ENCODE measurements at places on chromosomes 7 and 10.
A peak's percentile ranks its signal among the peaks of the same experiment; 100 is the strongest.

DNA sequence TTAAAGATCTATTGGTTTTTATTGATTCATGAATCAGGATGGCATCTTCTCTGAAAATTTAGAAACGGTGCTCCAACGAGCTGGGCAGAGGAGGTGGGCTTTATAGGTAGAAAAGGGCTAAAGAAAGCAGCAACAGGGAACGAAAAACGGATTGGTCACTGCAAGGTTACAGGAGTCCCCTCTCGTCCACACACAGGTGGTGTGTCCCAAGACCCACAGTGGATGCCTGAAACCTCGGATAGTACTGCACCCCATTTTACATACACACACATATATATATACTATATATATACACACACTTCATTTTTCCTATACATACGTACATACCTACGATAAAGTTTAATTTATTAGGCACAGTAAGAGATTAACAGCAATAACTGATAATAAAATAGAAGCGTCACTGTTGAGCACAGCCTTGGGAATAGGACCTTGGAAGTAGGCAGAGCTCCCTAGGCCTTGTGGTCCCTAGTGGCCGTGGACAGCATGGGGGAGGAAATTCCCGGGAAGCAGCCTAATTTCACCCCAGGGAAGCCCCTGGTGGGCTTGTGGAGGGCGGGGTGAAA is 737 bp upstream of the NUB1 start:
- no peak for DNase-seq

- no peak for DNase-seq
Observed at GRCh38 chr10:84264611-84265141, 19.8 kb downstream of the RGR start.

GRCh38 chr10:120453319-120453718 is 3.7 kb upstream of the PLPP4 start:
- no peak for DNase-seq

- peak; percentile 74 for DNase-seq
Observed at GRCh38 chr10:11147722-11148121, 130.1 kb downstream of the CELF2 start.

GRCh38 chr7:104536956-104537355 is 208.6 kb downstream of the LHFPL3 start:
- DNase-seq = no peak

DNA sequence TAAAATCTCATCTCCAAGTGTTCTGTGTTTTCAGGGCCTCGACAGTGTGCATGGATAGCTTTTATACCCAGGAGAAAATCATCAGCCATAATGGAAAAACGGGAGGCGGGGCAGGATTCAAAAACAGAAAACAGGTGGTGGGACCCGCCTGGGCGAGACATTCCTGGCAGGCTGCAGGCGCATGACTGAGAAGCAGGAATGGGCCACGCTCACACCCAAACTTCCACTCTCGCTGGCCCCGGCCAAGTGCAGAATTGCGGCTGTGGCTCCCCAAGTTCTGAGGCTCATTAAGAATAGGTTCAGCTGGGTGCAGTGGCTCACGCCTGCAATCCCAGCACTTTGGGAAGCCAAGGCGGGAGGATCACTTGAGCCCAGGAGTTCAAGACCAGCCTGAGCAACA is 60.6 kb downstream of the C10orf143 start:
- no peak for DNase-seq

DNA sequence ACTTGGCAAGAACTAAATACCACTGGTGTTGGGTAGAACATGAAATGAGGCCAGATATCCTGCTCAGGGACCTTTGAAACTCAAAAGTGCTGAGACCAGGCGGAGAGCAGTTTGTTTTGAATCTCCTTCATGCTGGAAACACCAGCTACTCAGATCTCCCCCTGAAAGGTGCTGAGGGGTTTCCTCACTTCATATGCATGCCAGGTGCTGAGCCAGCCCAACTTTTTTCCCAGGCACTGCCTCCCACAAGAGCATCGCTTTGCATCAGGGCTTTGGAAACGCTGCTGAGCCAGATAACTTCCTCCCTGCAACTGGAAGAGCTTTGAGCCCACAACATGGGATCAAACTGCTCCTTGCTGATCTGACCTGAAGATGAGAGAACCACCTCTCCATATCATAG is 13.7 kb downstream of the NPTX2 start:
- DNase-seq = no peak

- no peak for DNase-seq
Observed at GRCh38 chr10:32408690-32409089, 37.2 kb upstream of the CCDC7 start.

DNA sequence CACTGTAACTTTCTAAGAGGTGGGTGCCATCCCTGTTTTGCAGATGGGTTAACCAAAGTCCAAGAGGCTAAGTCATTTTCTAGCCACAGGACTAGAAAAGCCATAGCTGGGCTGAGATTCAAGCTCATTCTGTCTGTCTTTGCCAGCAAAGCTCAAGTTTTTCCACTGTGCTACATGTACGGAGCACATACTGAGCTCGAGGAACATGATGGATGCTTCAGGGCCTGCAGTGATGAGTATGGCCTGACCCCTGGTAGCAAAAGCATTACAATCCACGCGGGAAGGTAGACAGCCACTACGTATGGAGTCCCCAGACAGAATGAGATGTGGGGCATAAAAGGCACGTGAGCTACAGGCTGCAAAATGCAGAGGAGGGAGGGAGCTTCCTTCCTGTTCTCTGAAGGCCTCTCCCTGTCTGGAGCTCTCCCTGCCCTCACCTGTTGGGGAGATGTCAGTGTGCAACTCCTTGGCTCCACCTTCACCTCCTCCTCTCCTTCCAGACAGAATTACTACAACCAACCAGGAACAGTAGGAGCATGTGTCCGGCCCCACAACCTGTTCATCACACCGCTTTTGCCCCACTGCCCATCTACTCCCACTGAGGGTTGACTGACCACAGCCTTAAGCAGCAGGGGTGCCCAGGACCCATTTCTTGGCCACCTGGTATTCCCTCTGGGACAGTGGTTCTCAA is 16.4 kb downstream of the ITPRIP start:
- no peak for DNase-seq

GRCh38 chr7:99196536-99197258 is 11.2 kb downstream of the KPNA7 start:
- DNase-seq = no peak

GRCh38 chr7:23454881-23455526 is 15.3 kb downstream of the IGF2BP3 start:
- no peak for DNase-seq

GRCh38 chr7:22934473-22935065 is 79.4 kb downstream of the HYCC1 start:
- no peak for DNase-seq

DNA sequence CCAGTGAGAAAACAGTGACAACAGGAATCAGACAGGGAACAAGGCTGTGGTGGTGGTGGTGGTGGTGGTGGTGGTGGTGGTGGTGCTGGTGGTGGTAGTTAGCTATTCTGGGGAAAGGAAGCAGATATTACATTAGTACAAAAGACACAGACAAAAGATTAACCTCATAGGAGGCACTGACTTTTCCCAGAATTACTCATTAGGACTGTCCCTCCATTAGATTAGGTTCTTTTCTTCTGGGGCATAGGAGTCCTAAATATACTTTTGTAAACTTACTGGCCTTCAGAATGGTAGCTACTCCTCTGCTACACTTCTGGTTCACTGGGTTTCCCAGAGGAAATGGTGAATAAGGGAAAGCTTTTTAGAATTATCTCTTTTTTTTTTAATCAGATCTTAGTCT is 156.6 kb upstream of the SEMA3D start:
- DNase-seq = no peak

GRCh38 chr7:11424006-11424405 is 408.0 kb downstream of the THSD7A start:
- DNase-seq = no peak

GRCh38 chr7:91355695-91356435 is 91.6 kb downstream of the FZD1 start:
- no peak for DNase-seq

GRCh38 chr10:84685047-84685660 is 356.8 kb downstream of the CCSER2 start:
- no peak for DNase-seq

DNA sequence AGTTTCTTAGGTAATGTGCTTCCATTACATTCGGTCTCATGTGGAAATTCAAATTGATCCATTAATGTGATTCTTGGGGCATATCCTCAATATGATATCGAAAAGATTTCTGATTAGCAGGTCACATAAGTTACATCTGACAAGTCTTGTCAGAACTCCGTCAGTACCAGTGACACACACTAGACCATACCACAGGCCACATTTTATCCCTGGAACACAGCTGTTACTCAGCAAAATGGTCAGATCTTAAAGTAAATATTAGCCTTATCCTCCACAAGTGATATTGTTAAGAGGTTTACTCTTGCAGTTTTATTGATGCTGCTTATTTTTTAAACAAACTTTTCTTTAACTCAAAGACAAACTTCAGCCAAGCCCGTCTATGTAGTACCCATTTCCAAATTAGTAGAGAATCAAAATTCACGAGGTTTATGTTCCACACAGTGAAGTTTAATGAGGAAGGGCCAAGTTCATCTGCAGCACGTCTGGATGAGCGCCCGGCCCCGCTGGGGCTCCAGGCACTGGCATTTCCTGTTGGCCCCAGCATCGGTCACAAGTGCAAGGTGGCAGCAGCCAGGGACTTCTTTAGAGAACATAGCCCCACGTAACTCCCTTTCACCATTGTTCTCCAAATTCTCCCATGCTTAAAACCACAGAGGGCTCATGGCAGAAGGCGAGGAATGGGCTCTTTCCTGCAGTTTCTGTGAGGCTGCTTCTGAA is 132.2 kb downstream of the VIPR2 start:
- DNase-seq = no peak

DNA sequence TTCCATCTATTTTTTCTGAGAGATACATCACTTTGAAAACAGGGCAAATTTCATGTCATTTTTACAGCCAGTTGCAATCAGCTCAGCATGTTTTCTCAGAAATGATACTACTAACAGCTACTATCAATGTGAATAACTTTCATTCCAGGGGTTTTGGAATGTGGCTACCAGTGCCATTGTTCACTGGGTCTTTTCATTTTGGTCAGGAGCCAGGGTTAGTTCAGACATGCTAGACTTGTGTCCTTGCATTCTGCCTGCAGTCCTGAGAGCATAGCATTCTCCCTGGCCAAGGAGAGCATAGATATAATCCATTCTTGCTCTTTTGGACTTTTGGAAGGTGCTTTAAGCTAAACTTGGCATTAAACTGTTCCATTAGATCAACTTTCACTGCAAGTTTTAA is 160.9 kb upstream of the NEBL start:
- DNase-seq = no peak

DNA sequence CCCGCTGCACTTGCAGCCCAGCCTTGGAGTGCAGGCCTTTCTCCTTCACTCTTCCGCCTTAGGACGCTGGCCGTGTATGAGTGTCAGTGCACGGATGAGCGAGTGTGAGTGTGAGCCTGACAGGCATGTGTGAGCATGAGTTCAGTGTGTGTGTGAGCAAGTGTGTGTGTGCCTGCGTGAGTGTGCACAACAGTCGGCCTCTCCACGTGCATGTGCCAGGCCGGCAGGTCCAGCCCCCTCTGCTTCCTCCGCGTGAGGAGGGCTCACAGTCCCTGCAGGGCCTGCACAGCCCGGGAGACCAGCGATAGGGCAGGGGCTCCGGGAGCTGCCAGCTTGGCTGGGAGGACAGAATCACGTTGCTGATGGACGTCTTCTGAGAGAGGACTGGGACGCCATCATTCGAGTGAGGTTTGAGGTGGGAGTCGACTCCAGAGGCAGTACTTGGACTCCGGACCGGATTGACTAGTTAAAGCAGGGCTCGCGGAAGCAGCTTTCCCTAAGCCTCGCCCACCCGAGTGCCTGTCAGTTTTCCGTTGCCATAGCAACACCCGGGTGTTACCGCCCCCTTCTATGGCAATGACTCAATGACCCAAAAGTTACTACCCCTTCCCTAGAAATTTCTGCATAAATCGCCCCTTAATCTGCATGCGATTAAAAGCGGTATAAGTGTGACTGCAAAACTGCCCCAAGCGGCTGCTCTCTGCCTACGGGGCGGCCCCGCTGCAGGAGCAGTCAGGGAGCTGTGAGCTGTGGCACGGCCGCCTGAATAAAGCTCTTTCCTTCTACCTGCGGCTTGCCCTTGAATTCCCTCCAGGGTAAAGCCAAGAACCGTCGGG is 19.6 kb upstream of the CFAP46 start:
- DNase-seq = no peak

GRCh38 chr10:101601541-101601940 is 13.4 kb downstream of the DPCD start:
- DNase-seq = no peak

GRCh38 chr10:125700355-125700911 is 17.5 kb upstream of the TEX36 start:
- DNase-seq = no peak

- DNase-seq = no peak
Observed at GRCh38 chr10:97723001-97723400, 9.5 kb downstream of the MARVELD1 start.

GRCh38 chr10:536935-537334 is 152.5 kb downstream of the DIP2C start:
- no peak for DNase-seq

Measured in GF-D8 (cell line).